NCI-H1105 treated with DMSO at 0.1 percent for 48 hours (cell line): ENCODE measurements at places on chromosomes 5 and 9.

DNA sequence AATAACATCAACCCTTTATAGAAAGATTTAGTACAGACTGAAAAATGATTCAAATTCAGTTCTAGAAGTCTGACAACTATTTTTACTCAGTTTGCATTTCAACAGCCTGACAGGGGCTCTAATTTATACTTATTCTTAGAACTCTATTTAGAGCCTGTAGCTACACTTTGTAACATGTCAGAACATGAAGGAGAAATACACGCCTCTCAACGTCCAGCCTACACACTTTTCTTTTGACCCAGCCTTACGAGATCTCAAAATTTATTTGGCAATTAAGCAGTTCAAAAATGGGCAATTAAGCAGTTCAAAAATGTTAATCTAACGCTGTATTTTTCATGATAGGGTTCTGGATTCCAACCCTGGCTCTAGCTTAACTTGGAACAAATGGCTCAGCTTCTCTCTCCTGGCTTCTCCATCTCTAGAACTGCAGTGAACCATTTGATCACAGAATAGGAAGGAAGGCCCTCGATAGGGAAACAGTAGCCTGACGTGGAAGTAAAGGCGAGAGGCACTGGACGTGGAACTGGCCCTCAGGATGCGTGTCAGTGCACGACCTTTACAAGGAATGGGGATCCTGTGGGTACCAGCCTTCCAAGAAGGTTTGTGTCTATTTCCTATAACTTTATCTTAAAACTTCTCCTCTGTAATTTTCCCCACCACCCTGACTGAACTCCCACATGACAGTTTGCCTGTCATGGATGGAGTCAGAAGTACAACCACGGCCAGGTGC, 66.4 kb downstream of the PRRT1B start:
- DNase-seq, result no peak

DNA sequence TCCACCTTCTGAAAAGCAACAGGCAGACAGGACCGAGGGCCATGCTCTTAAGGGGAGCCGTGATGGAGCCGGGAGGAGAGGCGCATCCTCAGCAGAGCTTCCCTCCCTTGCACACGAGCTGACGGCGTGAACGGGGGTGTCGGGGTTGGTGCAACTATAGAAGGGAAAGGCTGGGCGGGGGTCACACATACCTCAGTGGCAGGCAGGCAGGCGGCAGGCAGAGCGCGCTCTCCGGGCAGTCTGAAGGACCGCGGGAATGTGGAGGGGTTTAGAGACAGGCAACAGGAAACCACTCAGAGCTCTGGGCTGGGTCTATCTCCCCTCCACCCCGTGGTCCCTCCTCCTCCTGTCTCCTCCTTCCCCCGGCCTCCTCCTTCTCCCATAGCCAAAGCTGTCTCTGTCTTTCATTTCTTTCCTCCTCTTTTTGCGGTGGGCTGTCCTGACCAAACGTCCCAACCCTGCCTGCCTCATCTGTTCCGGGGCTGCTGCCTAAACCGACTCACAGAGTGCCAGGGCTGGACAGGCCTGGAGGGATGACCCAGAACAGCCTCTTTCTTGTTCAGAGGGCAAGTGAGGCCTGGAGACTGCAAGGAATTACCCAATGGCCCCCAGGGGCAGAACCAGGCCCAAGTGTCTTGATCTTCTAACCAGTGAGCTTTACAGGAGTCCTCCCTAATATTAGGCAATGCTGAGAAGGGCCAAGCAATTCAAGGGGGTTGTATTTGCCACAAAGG, at the start of gene SPARC:
Gene SPARC, minus strand, starts transcription at position 242 of the 734 bp plus-strand sequence. CDS start 10,727 bp downstream, outside the sequence.
- no peak for DNase-seq

DNA sequence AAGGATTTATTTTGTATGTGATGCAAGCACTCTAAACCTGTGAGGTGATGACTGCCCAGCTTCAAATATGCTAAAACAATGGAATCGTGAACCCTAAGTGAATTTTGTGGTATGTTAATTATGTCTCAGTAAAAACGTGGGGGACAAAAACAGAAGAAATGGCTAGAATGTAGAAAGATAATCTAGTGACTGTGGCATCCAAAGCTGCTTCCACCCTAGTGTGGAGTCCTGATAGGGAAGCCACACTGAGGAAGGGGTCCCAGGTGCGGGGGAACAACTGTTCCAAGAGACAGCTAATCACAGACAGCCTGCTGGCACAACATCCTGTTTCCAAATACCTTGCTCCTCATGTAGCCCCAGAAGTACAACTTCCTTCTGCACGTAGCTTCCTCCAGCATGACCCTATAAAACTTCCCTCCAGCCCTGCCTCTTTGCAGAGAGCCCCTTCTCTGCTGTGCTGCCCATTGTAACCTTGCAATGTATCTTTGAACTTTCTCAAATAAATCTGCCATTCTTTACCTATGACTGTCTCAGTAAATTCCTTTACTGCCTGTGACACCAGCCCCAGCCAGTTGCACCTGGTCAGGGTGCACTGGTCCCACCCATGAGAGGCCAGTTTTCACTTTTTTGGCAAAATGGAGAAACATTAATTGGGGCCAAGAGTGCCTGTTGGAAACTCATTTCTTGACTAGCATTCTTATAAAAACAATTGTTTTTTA, 4.9 kb downstream of the GMCL2 start:
- DNase-seq, result no peak

DNA sequence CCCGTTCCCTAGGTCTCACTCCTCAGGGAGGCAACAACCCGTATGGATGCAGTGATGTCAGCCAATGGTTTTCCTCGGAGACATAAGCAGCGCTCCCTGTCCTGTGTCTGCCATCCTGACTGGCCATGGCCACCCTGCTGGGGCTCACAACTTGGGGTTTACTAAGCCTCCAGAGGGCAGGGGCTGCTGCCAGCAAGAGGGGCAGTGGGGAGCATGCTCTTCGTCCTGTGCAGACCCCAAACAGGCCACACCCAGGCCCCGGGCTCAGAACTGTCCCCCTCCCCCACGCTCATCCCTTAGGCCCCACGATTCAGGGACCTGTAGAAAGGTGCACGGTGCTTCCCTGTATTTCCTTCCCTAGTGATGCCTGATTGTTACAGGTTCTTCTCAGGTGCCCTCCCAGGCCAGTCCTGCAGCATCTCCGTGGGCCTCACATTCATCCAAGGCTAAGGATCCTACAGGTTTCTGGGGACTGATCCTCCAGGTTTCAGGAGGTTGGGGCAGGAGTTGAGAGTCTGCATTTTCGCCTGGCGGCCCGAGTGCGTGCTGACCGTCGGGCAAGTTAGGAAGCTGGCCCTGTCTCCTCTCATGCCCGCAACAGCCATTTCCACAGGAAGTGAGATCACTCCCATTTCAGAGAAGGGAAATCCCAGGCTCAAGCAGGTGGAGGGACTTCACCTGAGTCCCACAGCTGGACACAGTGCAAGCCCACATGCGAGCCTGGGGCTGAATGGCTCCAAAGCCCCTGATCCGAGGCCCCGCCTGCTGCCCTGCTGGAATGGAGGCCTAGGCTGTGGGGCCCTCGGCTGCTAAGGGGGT, 217.6 kb downstream of the ROR2 start:
- DNase-seq, result no peak

DNA sequence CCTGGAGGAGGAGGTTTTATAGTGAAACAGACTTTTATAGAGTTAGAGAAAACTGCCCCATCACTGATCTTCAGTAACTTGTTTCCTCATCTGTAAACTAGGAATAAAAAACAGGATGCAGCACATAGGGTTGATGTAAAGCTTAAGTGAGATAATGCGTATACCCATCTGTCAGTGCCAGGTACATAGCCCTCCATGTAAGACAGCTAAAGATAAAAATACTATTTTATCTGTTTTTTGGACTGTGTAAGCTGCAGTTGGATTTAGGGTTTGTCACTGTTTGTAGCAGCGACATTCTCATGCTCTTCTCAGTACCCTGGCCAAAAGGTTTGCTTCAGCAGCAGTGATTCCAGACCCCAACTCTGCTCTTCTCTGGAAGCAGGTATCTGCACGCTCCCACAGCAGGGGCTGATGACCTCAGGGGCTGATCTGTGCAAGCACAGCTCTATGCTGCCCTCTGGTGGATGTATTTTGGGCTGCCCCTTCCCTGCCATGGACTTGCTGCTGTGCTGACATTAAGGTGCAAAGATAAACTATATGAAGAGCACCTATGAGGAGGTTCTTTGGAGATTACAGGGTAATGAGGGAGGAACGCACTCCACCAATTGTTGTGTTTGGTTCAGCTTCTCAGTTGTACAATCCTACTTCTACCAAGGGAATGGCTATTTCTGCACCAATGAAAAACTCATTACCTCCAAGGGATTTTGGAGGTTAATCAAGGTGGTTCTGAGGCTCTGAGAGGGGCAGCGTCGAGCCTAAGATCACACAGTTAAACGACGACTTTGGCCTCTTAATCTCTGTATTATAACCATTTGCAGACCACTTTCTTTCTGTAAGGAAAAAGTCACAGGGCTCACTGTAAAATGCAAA, 13.1 kb downstream of the HMHB1 start:
- DNase-seq, result peak; percentile 40

DNA sequence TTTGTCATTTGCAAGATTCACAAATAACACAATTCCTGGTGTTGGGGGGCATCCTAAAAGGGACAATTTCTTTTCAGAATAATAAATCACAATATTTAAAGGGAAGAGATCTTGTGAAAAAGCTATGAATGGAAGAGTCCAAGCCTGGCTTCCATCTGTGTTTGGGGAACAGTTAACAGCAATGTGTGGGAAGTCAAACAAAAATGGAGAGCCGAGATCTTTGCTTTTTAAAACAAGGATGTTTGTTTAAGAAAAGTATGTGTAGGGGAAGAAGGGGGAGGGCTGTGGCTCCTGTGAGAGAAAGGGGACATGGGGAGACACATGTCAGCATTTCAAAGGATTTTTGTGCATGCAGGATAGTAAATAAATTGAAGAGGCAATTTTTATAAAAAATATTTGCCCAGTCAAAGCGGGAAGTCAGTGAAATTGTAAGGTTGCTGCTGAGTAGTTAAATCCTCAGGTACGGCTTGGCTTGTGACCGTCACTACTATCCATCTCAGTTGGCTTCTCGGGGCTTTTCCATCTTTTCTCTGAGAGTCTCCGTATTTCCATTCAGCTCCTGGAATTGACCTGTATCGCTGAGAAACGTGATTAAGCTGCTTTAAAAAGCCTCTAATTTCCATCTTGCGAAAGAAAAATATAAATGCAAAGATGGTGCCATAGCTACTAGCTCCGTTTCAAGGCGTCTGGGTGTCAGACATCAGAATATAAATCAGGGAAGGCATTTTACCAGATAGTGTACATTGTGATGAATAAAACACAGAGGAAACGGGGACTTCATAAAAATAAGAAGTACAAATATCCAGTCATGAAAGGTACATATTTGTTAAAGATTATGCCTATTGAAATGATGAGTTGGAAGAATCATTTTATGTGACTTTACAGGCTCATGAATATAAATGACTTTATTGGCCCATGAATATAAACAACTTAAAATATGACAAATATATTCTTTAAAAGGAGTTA, 52.9 kb upstream of the VCAN start:
- no peak for DNase-seq

DNA sequence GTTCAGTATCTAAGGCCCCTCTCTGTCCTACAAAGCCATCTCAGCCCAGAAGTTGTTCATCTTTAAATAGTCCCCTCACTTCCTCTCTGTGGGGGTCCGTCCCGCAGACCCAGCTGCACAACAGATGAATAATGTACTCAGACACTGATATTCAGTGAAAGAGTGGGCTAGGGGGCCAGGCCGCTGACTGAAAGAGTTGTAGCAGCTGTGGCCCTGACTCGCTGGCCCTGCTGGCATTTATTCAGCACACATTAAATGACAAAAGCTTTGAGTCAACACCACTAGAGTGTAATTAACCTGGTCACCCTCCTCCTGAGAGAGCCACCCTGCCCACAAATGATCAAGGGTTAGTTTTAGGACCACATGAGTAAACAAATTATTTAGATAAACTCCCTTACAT, 76.3 kb downstream of the MED10 start:
- no peak for DNase-seq

GRCh38 chr5:34538026-34538672, 118.0 kb upstream of the RAI14 start:
- DNase-seq, result no peak

- peak; percentile 38 for DNase-seq
Observed at GRCh38 chr9:121281614-121282276, 13.8 kb downstream of the GSN start.

GRCh38 chr9:95385521-95385920, 68.0 kb upstream of the FANCC start:
- no peak for DNase-seq

DNA sequence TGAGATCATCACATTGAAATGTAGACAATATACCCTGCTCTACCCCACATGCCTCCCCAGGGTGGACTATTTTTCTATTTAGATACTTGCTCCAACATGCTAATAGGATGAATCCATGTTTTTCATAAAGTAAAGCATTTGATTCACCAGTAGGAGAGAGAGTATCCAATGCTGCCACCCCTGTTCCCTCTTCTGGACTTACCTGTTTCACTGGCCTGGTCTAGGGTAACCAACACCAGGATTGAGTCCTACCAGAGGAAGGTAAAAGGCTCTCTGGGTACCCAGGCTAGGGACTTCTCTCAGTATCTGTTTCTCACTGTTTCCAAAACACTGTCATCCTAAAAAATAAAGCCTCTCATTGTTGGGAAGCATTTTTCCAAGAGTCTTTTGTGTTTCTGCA, 30.2 kb upstream of the GABRP start:
- DNase-seq, result no peak

GRCh38 chr9:91253488-91253887, 108.2 kb downstream of the AUH start:
- no peak for DNase-seq

DNA sequence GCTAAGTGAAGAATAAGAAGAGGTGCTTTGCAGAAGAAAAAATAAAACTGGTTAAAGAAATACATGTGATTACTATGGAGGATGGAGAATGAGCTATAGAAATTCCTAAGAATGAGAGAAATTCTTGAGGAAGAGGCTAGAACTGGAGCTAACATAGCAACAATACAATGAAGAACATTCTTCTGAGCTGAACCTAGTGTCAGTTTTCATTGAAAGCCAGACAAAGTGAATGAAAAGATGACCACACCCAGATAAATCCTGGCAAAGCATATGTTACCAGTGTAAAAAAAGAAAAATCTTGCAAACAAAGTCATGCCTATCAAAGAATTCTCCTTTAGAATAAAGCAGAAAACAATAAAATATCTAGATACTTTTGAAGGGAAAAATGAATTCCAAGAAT, 39.6 kb downstream of the SGCD start:
- DNase-seq, result no peak

- no peak for DNase-seq
Observed at GRCh38 chr5:151739395-151739794, 19.0 kb downstream of the ATOX1 start.

DNA sequence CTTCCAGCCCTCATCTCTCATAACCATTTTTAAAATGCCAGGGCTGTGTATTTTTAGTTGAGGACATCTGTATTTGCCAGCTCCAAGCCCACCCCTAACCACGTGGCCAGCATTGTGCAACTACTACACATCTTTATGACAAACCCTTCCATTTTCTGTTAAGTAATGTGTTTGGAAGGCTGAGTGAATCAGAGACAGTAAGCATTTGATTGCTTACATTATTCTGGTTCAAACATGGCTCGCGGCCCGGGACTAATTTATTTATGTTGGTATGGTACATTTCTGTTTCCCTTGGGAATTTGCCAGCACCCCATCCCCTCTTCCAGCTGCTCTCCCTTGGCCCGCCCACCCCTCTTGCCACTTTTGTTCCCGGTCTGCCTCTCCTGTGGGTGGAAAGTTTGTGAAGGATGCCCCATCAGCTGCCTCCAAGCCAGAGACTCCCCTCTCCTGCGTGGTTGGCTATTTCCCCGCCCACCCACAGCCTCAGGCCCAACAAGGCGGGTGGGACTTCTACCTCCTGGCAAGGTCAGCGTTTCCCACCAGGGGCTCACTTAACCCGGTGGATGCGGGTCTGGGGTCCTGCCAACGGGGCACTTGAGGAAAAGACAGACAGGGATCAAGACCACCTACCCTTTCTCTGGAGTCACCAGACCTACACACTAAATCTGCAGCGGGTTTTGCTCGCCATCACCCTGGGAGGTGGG, 162.2 kb downstream of the HSD17B3 start:
- DNase-seq, result peak; percentile 88
